ENCODE measurements at places on chromosomes 5 and 9.
A peak's percentile ranks its signal among the peaks of the same experiment; 100 is the strongest.

- DNase-seq = no peak
Observed at GRCh38 chr5:51043745-51044144, 339.5 kb upstream of the ISL1 start.

DNA sequence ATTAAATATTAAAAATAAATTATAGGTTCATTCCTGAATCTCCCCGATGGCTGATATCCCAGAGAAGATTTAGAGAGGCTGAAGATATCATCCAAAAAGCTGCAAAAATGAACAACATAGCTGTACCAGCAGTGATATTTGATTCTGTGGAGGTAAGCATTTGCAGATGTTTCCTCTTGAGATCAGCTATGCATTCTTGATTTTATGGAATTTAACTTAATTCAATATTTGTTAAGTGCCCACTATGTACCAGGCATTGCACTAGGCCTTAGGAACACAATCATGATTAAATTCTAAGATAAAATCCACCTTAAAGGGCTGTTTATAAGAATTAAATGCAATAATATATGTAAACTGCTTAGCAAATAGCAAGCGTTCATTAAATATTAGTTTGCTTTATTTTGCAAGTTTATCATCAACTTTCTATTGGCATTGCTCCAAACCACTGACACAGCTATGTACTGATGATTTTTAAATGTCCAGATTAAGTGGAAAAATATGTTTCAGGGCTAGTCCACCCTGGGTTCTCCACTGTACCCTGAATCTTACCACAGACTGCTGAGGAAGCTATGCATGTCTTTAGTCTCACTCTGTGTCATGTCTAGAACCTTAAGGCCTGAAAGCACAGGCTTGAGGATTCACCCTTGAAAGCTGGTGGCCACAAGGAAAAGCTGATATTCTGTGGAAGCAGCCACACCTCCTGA, 33.2 kb downstream of the SLC22A4 start:
- no peak for DNase-seq

GRCh38 chr5:152256580-152256979, 148.5 kb downstream of the NMUR2 start:
- no peak for DNase-seq

GRCh38 chr5:178832618-178833201, 27.0 kb upstream of the ZNF354B start:
- DNase-seq = no peak

GRCh38 chr9:123631862-123632261, 275.9 kb downstream of the CRB2 start:
- no peak for DNase-seq

- no peak for DNase-seq
Observed at GRCh38 chr5:45098483-45098882, 289.7 kb downstream of the MRPS30 start.

- no peak for DNase-seq
Observed at GRCh38 chr9:127637322-127637847, 25.3 kb downstream of the STXBP1 start.

DNA sequence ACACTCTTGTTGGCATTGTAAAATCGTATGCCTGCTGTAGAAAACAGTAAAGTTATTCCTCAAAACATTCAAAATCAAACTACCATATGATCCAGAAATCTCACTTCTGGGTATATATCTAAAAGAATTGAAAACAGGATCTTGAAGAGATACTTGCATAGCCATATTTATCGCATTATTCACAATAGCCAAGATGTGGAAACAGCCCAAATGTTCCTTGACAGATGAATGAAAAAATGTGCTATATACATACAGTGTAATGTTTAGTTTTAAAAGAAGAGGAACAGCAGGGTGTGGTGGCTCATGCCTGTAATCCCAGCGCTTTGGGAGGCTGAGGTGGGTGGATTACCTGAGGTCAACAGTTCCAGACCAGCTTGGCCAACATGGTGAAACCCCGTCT, 234.1 kb upstream of the DAB2 start:
- no peak for DNase-seq

GRCh38 chr5:54217826-54218503, 92.4 kb downstream of the ARL15 start:
- DNase-seq = peak; percentile 35
